ENCODE measurements at places on chromosomes 6 and 20. TPM values are rescaled to one million over a fixed set of nuclear protein-coding genes. Genes with fewer than 3 reads are reported as not detected.

GTSF1L gene
- not detected for total RNA-seq

CLPSL1 gene
- total RNA-seq, result not detected

DNA sequence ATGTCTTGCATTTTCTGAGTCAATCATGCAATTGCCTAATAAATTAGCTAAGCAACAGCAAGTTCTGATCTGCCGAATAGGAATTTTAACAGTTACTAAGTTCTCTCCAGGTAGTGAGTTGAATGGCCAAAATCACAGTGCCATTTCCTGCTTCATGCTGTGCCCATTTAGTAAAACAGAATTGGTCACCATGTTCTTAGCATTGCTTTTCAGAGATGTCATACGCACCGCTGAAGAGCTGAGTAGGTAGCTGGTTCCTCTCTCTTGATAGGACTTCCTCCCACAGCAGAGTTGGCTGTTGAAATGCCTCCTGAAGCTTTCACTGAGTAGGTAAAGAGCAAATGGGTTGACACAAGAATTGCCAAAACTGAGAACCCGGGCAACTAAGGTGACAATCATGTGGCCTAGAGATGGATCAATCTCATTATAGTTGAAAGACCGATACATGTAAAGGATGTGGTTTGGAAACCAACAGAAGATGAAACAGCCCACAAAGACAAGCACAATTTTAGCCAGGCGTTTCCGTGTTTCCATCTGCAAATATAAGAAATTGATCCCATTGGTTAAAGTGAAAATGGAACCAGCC is 57.1 kb upstream of the GJE1 start:
- no peak for DNase-seq

DNA sequence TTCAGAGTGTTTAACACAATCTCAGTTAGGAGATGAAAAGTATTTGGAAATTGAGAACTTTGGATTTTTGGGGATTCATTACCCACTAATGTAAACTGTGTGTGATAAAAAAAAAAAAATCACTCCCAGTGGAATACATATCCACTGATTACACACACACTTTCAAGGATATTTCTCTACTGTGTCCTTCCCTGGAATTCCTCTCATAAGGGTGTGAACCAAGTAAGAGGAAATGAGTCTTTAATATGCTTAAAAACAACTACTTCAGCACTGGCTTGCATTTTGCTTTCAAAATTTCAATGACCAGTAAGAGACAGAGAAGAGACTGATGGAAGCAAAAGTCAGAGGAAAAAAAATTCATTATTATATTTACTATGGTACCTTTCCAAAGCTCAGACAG is 24.5 kb upstream of the MYCT1 start:
- no peak for DNase-seq

- no peak for DNase-seq
Measured at GRCh38 chr6:167995731-167996151, 1.7 kb upstream of the KIF25 start.

- DNase-seq, result no peak
Measured at GRCh38 chr6:45498591-45498990, 120.9 kb upstream of the SUPT3H start.

- DNase-seq, result no peak
Measured at GRCh38 chr6:95175927-95176675, 401.2 kb upstream of the MANEA start.

DNA sequence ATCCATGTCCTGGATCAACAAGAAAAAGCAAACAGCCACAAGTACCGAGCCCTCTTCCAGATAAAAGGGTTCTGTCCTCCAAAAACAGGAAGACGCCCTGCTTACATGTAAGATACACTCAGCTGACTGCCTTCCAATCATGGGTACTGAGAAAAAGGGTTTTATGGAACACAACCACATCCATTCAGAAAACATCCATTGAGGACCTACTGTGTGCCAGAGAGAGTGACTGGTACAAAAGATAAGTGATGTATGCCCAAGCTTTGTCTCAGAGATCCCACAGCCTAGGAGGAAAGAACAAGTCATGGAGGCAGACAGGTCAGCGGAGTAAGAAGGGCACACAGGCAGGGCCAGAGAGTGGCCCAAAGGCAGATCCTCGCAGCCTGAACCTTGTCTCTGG is 94.8 kb upstream of the SSTR4 start:
- DNase-seq, result no peak

BANF2 gene
- total RNA-seq, result not detected

DNA sequence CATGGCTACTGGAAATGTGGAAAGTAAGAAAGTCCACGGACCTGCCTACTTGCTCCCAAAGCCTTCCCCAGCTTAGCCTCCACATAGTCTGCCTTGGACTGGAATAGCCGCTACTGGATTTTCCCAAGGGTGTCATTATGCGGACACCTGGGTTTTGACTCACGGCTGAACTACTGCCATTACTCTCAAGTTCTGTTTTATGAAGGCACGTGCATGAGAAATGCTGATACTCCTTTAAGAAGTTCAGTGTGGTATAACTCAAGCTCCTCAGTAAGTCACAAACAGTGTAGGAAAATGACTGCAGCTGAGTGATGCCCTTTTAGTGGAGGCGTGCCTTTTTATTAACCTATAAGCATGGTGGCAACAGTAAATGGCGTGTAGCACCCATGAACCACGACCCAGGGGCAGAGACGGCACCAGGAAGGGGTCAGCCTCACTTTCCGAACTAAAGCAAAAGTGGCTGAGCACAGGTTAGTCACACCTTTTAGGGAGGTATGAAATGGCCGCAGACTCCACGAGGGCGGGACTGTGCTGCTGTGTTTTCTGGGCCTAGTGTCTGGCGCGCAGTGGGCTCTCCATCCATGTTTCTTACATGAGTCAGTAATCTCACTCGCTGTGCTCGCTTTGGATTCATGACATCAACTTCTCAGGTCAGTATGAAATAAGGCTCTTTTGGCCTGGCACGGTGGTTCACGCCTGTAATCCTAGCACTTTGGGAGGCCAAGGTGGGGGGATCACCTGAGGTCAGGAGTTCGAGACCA is 23.9 kb downstream of the PSMG4 start:
- no peak for DNase-seq

GRCh38 chr6:14726816-14727493 is 518.9 kb upstream of the JARID2 start:
- no peak for DNase-seq

DNA sequence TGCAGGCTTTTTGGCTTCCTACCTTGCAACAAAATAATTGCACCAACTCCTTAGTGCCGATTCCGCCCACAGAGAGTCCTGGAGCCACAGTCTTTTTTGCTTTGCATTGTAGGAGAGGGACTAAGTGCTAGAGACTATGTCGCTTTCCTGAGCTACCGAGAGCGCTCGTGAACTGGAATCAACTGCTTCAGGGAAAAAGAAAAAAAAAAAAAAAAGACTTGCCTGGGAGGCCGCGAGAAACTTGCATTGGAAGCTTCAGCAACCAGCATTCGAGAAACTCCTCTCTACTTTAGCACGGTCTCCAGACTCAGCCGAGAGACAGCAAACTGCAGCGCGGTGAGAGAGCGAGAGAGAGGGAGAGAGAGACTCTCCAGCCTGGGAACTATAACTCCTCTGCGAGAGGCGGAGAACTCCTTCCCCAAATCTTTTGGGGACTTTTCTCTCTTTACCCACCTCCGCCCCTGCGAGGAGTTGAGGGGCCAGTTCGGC is 420 bp downstream of the SOX4 start:
- no peak for DNase-seq

CTAGE9 gene
- total RNA-seq, result not detected

All from tibial nerve (tissue), 4 donors.